Stimulated activated CD8-positive, alpha-beta memory T cell treated with anti-CD3 and anti-CD28 coated beads, Interleukin-7, amount 100 ng/mL, for 1 hour (primary cell): ENCODE measurements at places on chromosomes 2 and 18.

- DNase-seq: no peak
Measured at GRCh38 chr2:29733213-29733612, 188.2 kb downstream of the ALK start.

GRCh38 chr2:100924520-100925451, 77.3 kb upstream of the RPL31 start:
- DNase-seq: no peak

GRCh38 chr2:12430407-12431133, 286.2 kb upstream of the TRIB2 start:
- DNase-seq: no peak

DNA sequence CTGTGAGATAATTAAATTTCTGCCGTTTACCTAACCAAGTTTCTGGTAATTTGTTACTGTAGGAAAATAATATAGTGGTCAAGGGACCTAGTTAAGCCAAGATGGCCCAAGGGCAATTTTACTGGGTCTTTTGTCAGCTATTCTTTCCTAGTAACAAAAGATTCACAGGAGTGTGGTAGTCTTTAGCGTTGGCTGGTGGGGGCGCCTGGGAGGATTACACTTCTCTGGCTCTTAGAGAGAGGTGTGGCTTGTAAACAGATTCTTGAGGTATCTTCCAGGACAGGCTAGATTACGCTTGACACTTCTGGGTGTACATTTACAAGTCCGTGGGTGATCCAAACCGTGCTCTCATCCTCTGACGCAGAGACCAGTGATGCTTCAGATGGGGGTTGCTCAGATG, 3.3 kb upstream of the ACOXL start:
- DNase-seq: no peak

DNA sequence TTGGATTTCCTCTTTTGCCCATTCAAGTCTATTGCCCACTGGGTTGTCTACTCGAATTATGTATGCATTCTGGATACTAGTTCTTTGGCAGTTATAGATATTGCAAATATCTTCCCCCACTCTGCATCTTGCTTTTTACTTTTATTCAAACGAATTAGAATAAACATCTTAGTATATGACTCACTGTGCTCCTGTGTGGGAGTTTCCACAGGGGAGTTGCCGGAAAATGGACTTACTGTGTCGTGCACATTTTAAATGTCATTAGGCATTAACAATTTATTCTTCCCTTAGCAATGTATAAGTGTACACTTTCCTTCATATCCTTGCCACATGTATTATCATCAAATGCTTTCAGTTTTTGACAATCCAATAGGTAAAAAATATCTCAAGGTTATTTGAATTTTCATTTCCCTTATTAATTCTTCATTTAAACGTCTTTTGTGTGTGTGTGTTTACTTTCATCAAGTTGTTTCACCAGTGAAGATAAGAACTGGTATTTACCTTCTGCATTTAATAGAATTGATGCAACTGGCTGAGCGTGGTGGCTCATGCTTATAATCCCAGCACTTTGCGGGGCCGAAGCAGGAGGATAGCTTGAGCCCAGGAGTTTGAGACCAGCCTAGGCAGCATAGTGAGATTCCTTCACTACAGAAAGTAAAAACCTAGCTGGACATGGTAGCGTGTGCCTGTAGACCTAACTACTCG, 4.6 kb upstream of the UGT1A5 start:
- DNase-seq: no peak

DNA sequence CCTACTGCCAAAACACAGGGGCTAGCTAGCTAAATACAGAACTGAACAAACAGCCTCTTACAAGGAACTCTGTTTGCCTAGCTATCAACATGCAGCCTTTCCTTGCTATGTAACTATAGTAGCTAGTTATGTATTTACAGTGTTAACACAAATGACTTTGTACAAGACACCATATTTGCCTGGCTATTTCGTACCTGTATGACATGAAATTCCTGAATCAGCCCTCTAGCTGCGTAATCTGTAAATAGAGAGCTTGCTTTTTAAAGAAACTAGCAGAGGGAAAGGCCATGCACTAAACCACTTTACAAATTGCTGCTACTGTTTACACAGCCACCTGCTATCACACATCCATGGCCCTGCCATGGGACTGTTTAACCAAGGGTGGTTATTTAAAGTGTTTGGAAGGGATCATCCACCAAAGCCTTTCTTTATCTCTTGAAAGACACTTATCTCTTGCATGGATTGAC, 248.7 kb downstream of the TFCP2L1 start:
- no peak for DNase-seq
